ENCODE measurements at places on chromosomes 12 and 14.

DNA sequence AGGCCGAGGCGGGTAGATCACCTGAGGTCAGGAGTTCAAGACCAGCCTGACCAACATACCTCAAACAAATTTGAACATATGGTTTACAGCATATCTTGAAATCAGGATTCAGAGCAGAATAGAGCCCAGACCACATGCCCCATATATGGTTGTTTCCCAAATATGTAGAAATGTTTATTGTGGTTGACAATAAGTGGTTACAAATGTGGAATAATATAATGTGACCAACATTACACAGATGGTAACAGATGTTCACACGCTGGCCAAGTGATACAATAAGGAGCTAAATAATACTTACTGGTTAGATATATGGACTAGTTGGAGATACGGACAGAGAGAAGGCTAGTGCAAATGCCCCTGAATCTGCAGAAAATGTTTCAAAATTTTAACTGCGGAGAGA is 85.3 kb downstream of the MAPKAPK5 start:
- no peak for DNase-seq

GRCh38 chr14:80933282-80933681 is 8.3 kb downstream of the CEP128 start:
- DNase-seq: no peak

- DNase-seq: no peak
Measured at GRCh38 chr12:76927170-76927784, 48.5 kb upstream of the CSRP2 start.

DNA sequence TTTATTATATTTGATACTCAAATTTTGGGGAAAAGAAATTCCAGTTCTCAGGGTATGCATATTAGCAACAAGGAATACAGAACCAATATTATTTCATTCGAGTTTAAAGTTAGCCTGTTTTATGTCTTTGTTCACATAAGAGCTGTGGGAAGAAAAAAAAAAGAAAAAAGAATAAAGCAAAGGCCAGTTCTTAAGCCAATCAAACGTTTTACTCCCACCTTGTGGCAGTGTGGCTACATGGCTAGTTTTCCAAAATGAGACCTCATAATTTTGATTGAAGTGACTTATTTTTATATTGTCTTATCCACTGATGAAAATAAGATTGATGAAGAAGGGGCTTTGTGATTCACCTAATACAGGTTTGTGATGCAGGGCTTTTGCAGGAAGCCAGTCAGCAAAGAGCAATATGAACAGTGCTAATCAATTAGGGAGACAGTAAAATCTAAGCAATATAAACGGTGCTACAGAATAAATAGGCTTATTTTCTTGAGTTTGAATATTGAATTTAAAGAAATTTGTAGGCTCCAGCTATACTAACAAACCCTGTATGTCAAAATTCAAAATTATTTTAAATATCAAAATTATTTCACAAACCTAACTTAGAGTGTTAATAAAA is 624.1 kb upstream of the FOXG1 start:
- no peak for DNase-seq

GRCh38 chr12:122730215-122731014 is at the start of gene HCAR1:
Gene HCAR1, minus strand, starts transcription at chr12:122730844. Its CDS starts 505 bp downstream, at chr12:122730339.
- peak; percentile 31 for DNase-seq

GRCh38 chr12:27237790-27238771 is 6.0 kb upstream of the STK38L start:
- no peak for DNase-seq

DNA sequence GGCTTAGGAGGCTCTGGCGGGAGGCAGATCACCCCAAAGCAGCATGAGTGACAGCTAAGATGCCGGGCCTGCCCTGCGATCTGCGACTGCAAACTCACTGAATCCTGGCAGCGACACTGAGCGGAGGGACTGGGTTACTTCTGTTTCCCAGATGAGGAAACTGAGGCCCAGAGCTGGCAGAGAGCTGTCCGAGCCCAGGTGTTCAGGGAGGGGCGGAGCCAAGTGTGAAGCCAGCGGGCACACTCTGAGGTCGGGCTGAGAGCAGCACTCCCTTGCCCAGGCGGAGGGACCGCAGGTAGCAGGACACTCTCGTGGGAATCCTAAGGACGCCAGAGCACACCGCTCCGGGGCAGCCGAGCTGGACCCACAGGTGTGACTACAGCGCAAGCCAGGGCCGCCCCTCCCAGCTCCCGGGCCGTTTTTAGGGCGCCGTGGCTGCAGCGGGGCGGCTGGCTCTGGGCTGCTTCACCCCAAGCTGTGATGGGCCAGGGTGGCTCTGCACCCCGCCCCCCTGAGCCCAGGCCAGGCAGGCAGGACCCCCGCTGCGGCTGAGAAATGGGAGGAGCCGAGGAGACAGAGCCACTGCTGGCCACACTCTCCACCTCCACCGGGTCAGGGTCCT is 27.4 kb downstream of the MMP17 start:
- no peak for DNase-seq

DNA sequence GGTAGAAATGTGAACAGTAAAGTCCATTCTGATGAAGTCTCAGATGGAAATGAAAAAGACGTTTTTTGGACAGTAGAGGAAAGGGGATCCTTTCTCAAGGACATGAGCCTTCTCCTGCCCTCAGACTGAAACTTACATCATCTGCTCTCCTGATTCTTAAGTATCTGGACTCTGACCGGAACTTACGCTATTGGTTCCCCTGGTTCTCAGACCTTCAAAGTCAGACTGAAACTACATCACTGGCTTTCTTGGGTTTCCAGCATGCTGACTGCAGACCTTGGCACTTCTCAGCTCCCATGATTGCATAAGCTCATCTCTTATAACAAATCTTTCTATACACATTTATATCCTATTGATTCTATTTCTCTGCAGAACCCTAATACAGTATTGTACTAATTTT is 291.0 kb downstream of the SNAPC1 start:
- DNase-seq: no peak

- DNase-seq: no peak
Measured at GRCh38 chr12:106205208-106206069, 42.4 kb downstream of the CKAP4 start.

DNA sequence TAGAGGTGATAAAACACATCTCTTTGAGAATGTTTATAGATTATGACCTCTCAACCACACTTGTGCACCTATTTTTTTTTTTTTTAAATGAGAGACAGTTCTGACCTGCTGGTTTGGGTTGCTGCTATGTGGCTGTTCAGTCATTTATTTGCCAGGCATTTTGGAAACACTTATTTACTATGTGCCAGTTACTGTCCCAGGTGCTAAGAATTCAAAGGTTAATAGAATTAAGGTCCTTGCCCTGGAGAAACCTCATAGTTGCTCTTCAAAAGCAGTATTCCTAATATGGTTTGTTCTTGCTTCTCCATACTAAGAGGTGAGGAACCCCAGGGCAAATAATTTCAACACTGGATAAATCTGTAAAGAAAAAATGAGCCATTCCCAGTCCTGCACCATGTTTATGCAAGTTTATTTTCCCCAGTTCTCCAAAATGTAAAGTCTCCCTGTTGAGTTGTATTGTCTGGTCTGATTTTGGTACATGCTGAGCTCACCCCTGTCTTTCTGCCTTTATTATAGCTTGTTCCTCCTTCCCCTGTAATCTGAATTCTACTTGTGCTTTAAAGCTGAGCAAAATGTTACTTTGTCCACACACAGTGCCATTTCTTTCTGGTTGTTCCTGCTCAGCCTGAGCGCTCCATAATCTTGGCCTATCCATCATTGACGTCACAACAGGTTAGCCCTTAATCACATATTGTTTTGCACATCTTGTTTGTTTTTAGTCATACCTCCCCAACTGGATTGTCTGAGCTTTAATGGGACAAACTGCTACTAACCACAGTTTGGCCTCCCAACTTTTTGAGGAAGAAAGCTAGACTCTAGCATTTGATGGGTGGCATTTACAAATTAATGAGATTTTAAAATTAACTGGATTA is 56.7 kb downstream of the SRGAP1 start:
- no peak for DNase-seq

DNA sequence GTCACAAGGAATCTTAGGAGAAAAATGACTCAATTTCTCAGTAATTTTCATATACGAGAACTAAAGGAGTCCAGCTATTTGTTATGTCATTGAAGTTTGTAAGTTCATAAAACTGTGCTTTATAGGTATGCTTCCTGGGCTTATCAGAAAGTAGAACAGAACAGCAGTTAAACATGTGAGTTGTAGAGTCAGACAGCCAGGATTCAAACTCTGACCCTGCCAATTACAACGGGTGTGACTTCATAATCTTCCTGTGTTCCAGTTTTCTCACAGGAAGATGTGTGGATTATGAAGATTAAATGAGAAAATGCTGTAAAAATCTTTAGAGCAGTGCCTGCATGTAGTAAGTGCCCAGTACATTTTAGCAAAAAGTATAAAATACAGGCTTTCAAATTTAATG is 8.9 kb downstream of the TRIM9 start:
- DNase-seq: no peak

Data from activated naive CD4-positive, alpha-beta T cell (primary cell).